ENCODE measurements at places on chromosomes 5 and 9.

DNA sequence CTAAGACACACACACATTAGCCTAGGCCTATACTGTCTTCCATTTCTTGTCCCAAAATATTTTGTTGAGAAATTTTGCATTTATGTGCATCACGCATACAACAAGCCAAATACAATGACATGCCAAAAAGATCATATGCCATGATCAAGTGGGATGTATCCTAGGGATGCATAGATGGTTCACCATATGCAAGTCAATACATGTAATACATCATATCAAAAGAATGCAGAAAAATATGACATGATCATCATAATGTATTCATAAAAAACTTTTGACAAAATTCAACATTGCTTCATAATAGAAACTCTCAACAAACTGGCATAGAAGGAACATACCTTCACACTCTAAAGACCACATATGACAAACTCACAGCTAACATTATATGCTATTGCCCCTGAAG, 5.8 kb upstream of the FAM81B start:
- no peak for DNase-seq

- no peak for DNase-seq
Observed at GRCh38 chr9:124760719-124761118, 10.4 kb downstream of the NR6A1 start.

DNA sequence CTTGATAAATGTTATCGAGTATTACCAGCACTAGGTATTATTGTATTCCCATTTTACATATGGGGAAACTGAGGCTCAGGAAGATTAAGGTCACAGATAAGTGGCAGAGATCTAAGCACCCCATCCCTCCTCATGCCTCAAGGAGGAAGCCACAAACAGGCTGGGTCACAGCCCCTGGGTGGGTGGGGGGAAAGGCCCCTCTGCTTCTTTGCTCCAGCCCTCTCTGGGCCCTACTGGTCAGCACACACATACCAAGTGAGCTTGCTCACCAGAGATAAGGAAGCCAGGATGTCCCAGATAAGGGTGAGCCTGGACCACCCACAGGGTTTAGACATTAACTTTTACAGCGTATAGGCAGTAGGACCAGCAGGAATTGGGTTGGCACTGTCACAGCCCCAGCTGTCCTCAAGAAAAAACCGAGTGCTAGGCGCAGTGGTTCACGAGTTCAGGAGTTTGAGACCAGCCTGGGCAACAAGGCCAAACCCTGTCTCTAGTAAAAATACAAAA, 45.3 kb downstream of the STK10 start:
- no peak for DNase-seq

- DNase-seq: no peak
Observed at GRCh38 chr5:113378514-113378913, 56.3 kb downstream of the TSSK1B start.

DNA sequence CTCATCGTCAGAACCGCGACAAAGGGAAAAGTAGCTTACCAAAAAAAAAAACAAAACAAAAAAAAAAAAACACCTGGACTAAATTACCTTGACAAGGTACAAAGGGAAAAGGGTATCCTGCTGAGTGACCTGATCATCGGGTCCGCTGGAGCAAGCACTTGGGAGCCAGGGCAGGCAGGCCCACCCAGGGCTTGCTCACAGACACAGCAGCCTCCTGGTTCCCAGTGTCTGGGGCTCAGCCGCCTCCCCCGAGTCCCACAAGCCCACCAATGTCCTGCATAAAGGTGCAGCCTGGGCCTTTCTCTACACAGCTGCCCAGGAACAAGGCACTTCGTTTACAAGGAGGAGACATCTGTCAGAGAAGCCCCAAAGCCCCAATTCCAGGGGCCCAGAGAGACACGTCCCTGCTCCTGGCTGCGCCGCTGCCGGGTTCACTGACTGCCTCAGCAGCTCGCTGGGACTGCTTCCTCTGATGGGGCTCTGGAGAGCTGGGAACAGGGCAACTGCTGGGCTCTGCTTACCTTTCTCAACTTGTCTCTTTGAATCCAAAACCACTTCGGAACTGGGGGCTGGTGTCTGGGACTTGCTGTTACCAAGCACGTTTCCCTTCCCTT, 63.4 kb downstream of the GOLM1 start:
- no peak for DNase-seq

- DNase-seq: no peak
Observed at GRCh38 chr9:99368341-99369326, 146.6 kb downstream of the SEC61B start.

- DNase-seq: no peak
Observed at GRCh38 chr5:17694371-17694770, 60.1 kb downstream of the TAF11L14 start.

DNA sequence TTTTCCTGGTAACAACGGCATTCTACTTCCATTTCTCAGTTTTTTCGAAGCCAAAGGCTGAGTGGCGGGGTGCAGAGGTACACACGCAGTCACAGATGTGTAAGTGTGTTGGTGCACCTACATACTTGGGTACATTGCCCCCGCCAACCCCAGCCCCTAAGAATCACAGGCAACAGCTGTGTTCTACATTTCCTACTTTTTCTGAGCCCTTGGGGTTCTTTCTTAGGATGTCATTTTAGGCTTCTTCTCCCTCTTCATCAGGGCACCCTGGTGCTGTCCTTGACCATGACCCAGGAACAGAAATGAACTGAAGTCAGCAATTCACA, 104.8 kb downstream of the PAX5 start:
- no peak for DNase-seq

DNA sequence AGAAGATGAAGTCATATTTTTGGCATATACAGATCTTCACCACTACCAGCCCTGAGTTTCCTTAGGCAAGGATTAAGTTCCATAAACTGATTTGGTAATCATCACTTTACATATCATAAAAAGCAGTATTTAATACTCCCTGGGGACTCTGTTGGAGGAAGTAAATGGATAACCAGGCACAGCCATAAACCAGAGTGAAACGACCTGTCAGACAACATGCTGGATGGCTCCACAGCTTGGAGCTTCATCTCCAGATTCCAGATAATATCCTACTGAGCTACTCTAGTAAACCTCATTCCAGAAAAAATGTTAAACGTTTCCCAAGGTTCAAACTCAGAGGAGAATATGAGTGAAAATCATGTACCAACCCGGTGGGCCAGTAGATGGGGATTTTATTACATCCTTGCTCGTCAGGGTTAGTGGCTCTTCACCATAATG, 109.2 kb downstream of the BASP1 start:
- DNase-seq: no peak

Data from CD4-positive, alpha-beta T cell treated with Interleukin-12 subunit alpha and Interleukin-12 subunit beta, for 1 hour (primary cell).